Karpas-422 (cell line): ENCODE measurements at places on chromosomes 12 and 14.

DNA sequence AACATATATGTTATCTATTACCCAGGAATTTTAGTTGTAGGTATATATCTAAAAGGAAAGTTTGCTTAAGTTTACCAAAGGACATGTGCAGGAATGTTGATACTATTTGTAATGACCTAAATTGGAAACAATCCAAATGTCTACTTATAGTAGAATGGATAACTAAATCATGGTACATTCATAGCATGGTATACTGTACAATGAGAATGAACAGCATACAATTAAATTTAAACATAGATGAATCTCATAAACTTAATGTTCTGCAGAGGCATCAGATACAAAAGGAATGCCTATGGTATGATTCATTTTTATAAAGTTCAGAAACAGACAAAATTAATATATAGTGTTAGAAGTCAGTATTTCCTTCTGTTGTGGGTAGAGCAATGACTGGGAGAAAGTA is 135.4 kb downstream of the GPHN start:
- H3K4me3 ChIP-seq = no peak overlapping the region
- no peak overlapping the region for H3K27ac ChIP-seq
- DNase-seq = no peak
- H3K27me3 ChIP-seq = no peaks in the 10 kb centered on the region
- no peaks in the 10 kb centered on the region for H3K36me3 ChIP-seq

GRCh38 chr12:87795555-87795954 is 233.6 kb downstream of the C12orf50 start:
- no peaks in the 10 kb centered on the region for H3K4me1 ChIP-seq
- DNase-seq = no peak
- H3K4me3 ChIP-seq = no peak overlapping the region
- H3K27ac ChIP-seq = no peak overlapping the region
- no peaks in the 10 kb centered on the region for H3K27me3 ChIP-seq

- no peak overlapping the region for H3K4me3 ChIP-seq
- no peak overlapping the region for H3K27ac ChIP-seq
- H3K36me3 ChIP-seq = no peaks in the 10 kb centered on the region
- no peaks in the 10 kb centered on the region for H3K27me3 ChIP-seq
- no peak for DNase-seq
These were observed 29.0 kb upstream of the CMKLR1 start for GRCh38 chr12:108368089-108368488.

DNA sequence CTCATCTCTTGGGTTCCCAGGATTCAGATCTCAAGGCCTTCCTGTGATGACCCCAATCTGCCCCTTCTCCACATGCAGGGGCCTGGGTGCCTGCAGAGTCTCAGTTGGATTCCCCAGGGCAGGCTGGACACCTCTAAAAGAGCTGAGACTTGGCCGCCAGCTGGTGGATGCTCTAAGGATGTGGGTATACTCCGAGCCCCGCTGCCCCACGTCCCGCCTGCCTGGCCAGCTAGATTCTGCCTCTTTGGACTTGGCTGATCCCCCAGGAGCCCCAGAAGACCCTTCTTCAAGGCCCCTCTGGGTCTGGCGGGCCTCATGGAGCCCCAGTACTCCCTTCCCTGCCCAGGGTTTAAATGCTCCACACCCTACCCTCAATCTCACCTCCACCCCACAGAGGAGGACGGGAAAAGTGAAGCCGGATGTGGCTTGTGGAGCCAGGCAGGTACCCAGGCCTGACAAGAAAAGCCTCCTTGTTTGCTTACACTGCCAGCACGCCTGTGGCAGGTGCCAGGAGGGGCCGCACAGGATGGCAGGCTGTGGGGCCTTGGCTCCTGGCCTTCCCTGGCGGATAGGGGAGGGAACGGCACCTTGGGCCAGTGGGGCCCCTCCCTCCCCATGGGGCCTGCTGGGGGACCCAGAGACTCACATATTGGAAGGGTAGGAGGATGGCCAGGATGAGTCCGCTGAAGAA is 15.1 kb downstream of the FAIM2 start:
- no peak overlapping the region for H3K4me3 ChIP-seq
- H3K4me1 ChIP-seq = peaks cover 94% of the 10 kb centered on the region
- H3K36me3 ChIP-seq = no peaks in the 10 kb centered on the region; the same call in 1 of the 2 replicates
- H3K27ac ChIP-seq = peak overlapping the region; percentile 64

- H3K27ac ChIP-seq = no peak overlapping the region
- H3K36me3 ChIP-seq = no peaks in the 10 kb centered on the region
- DNase-seq = no peak
- no peaks in the 10 kb centered on the region for H3K27me3 ChIP-seq
These were observed 703.2 kb upstream of the STXBP6 start for GRCh38 chr14:25753130-25753529.

DNA sequence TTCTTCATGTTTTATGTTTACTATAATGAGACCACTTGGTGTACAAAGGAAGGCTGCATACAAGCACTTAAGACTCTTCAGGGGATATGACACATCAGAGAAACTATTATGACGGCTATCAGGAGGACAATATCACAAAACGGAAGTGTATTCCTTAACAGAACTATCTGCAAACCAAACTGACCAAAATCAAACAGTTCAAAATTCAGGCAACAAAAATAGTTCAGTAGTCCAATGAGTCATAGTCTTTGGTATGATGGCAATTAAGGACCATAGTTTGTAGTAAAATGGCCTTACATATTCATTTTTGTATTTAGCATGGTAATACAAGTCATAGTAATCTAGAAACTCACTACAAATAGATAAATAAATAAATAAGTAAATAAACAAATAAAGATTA is 1638.7 kb upstream of the SEL1L start:
- no peaks in the 10 kb centered on the region for H3K27me3 ChIP-seq
- no peak for DNase-seq
- H3K4me1 ChIP-seq = no peaks in the 10 kb centered on the region
